ENCODE measurements at places on chromosomes 1 and 21.

DNA sequence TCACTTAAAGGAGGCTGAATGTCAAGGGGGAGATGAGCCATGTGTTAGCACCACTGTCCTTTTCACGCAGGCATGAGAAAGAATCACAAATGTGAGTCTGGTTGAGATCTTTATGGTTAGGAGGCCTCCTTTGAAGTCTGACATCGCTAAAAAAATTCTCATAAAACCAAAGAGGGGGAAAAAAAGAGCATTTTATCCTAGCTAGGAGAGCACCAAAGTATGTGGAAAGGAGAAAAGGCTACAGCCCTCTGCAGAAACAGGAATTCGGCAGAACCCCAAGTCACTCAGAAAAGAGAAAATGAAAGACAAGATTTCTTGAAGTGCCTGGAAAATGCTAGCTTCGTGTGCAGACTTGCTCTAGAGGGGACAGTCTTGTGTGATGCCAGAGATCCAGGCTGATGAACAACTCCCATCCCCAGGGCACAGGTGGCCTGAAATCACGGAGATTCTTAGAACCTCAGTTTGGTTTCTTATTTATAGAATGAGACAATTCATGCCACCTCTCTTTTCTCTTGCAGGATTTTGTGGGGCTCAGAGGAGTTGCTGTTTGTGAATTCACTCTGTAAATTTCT lies 61.5 kb downstream of the RUNX1 start:
- no peak for DNase-seq

DNA sequence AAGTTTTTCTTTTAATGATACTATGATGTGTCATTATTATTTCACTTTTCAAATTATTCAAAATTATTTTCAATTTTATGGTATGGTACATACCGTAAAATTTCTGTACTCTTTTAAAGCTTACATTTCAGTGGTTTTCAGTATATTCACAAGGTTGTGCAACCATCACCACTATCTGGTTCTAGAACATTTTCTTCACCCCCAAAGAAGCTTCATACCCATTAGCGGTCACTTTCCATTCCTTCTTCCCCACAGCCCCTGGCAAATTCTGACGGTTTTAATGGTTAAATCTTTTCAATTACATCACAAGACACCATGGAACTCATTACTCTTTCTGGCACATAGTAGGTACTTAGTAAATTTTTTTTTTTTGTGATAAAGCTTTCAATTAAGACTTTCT lies 22.8 kb upstream of the ATP5PO start:
- no peak for DNase-seq

DNA sequence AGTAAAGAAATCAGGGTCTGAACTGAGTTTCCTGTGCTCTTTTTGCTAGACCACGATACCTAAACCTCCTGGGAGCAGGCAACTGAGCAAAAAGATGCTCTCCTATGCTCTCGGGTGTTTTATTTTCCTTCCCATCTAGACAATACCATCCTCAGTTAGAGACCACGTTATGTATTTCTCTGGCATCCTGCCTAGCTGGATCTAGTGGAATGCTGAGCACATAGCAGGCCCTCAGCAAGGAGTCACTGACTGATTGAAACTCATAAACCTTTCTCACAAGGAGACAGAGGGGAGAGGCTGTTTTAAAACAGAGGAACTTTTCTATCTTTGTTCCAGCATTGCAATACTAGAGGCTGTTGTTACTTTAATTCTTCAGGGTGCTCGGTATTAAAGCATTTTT lies 168.0 kb downstream of the CYYR1 start:
- DNase-seq, result no peak

DNA sequence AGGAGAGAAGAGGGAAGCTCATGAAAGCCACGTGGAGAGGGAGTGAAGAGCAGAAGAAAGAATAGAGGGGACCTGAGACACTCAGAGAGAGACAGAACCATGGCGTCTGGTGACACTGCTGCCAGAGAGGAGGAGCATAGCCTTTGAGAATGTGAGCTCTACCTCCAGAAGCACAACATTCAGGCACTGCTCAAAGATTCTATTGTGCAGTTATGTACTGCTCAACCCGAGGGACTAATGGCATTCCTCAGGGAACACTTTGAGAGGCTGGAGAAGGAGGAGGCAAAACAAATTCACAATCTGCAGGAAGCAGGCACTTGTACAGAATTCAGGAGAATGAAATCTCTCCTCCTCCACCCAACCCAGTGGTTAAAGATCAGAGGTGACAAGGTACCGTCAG lies 45.1 kb downstream of the BTBD8 start:
- DNase-seq, result no peak

- DNase-seq, result no peak
These were observed 62.5 kb downstream of the UBIAD1 start for GRCh38 chr1:11335417-11336056.

GRCh38 chr1:101200513-101200912 lies 36.3 kb upstream of the S1PR1 start:
- DNase-seq, result no peak

DNA sequence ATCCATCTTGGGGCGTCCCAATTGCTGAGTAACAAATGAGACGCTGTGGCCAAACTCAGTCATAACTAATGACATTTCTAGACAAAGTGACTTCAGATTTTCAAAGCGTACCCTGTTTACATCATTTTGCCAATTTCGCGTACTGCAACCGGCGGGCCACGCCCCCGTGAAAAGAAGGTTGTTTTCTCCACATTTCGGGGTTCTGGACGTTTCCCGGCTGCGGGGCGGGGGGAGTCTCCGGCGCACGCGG lies 282 bp upstream of the SOD1 start:
- no peak for DNase-seq

- peak; percentile 94 for DNase-seq
These were observed 25.8 kb downstream of the ABCA4 start for GRCh38 chr1:94095112-94095637.

DNA sequence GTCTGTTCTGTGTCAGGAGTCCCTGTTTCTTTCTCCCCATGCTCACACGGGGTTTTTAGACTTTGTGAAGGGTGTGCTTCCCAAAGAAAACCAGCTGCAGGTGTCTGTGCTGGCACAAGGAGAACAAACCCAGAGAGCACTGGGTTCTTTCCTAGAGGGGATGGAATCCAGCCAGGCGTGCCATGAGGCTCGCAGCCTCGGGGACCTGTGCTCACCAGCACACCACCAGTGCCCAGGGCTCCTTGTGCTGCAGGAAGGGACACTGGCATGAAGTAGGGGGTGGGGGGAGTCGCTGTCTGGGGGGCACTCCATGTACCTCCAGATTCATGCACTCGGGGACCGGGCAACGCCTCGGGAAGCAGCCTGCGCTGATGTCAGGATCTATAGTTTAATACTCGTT lies 57.9 kb downstream of the AGPAT3 start:
- no peak for DNase-seq

- no peak for DNase-seq
These were observed 11.5 kb downstream of the ZP4 start for GRCh38 chr1:237879195-237879594.

DNA sequence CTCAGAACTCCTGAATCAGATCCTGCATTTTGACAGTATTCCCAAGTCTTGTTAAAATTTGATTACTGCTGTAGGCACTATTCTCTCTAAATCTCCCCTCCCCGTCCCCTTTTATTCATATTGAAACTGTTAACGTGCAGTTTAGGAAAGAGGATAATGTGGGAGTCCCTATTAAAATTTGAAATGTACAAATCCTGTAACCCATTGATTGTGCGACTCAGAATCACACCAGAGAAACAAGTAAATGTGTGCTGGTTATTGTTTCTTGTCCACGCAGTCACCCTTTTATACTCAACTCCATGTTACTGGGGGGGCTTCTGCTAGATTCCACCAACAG lies 584 bp upstream of the LTN1 start:
- DNase-seq, result no peak

- no peak for DNase-seq
These were observed 98.5 kb downstream of the GALNT2 start for GRCh38 chr1:230165536-230165935.

GRCh38 chr1:37724575-37724974 lies 32.3 kb downstream of the CDCA8 start:
- peak; percentile 49 for DNase-seq

- DNase-seq, result no peak
These were observed 30.1 kb downstream of the RGS5 start for GRCh38 chr1:163172596-163172995.

DNA sequence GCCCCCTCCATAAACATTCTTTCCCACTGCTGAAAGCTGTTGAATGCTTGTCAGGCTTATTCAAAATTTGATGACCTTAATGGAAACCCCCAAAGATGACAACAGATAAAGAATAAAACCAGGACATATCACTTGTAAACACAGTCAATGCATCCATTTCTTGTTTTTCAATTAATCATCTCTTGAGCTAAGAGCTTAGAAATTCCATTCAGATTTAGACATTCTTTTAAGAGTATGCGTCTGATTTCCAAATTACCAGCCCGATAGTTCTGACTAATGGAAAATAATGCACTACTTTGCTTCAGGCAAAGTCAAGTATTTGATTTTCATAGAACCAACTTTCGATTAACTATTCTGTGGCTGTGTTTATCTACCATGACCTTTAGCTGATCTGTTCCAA lies 100.6 kb upstream of the RUNX1 start:
- DNase-seq, result no peak

GRCh38 chr21:36964398-36964797 lies 2.1 kb downstream of the HLCS start:
- no peak for DNase-seq

DNA sequence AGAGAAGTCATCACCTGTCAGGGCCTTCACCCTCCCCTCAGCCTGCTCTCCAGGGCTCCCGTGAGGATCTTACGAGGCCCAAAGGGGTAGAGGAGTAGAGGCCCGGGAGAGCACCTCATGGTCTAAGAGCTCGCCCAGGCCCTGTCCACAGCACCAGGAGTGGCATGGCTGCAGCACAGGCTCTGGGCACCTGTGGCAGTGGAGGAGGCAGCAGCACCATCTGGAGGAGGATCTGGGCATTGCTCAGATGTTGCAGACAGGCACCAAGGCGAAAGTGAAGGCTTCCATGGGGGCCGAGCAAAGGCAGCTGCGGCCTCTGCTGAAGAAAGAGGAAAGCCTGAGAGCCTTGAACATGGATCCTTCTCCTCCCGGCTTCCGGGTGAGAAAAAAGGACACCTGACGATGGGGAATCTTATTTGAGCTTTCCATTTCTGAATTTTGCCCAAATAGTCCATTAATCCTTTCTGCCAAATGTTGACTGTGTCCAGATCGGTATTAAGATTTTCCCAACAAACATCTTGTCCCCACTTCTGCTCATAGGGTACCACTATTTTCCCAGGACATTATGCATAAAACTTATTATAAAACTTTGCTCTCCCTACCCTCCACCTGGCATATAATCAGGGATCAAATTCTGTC lies 604.7 kb downstream of the PTPRC start:
- no peak for DNase-seq

GRCh38 chr1:114482585-114482984 lies 28.4 kb downstream of the TRIM33 start:
- no peak for DNase-seq

DNA sequence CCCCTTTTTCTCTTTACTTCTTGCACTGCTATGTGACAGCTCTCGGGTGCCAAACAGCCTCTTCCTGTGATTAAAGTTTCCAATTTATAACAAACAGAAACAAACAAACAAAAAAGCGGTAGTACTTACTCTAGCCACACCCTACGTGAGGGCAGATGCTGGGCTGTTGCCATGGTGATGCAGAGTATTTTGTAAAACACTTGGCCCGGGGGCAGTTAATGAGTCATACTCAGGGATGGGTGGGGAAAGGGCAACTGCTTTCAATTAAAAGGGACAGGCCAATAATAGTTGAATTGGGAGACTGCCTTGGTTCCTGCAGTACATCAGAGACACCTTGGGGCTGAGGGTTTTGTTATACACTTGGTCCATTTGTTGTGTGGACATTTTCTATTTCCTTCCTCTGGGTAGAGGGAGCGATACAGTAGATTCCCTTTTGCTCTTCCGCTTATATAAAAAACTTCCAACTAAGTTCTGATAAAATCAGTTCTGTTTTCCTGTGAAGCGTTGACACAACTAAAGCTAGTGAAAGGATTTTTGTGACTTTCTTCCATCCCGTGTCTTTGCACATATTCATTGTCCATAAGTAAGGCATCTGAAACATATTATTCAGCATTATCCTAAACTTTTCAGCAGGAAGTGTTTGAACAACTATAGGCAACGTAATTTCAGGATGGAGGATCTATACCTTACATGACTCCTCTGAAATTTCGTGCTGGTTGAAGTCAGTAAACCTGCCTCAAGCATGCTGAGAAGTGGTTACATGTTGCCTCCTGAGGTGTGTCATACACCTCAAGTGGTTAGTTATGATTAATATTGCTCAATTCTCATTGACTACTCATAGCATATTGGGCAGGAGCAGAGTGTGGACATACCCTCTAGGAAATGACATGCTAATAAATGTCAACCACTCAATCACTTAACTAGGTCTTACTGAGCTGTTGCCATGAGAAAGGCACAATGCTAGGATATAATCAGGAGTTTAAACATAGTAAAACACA lies 36.7 kb upstream of the THEM4 start:
- DNase-seq, result no peak

DNA sequence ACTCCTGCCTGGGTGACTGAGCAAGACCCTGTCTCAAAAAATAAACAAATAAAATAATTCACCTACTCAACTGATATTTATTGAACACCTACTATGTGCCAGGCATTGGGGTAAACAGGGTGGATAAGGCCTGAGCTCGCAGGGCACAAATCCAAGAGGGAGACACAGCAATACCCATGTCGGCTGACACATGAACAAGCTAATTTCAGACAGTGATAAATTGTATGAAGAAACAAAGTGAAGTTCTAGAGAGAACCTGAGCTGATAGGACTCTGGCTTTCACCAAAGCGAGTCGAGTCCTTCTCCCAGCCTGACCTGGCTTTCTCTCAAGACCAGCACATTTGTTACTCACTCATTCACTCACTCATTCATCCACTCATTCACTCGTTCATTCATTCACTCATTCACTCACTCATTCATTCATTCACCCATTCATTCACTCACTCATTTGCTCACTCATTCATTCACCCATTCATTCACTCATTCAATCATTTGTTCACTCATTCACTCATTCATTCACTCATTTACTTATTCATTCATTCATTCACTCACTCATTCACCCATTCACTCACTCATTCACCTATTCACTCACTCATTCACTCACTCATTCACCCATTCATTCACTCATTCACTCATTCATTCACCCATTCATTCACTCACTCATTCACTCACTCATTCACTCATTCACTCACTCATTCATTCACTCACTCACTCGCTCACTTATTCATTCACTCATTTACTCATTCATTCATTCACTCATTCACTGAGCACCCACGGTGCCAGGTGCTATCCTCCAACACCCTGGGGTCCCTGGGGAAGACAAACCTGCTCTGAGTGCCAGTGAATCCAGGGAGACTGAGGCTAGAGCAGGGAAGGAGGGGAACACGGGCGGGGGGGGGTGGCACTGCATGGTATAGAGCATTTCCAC lies 37.4 kb upstream of the CASZ1 start:
- DNase-seq, result no peak

GRCh38 chr1:154548028-154548427 lies 10.4 kb downstream of the UBE2Q1 start:
- DNase-seq, result no peak

DNA sequence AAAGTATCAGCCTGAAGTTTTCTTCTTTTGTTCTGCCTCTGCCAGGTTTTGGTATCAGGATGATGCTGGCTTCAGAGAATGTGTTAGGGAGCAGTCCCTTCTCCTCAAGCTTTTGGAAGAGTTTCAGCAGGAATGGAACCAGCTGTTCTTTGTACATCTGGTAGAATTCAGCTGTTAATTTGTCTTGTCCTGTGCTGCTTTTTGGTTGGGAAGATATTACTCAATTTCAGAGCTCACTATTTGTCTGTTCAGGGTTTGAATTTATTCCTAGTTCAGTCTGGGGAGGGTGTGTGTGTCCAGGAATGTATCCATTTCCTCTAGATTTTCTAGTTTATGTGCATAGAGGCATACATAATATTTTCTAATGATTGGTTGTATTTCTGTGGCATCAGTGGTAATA lies 12.8 kb downstream of the ZNF678 start:
- DNase-seq, result no peak

Measured in left forelimb (tissue), 1 donor.